M059J (cell line): ENCODE measurements at places on chromosomes 4 and X.

DNA sequence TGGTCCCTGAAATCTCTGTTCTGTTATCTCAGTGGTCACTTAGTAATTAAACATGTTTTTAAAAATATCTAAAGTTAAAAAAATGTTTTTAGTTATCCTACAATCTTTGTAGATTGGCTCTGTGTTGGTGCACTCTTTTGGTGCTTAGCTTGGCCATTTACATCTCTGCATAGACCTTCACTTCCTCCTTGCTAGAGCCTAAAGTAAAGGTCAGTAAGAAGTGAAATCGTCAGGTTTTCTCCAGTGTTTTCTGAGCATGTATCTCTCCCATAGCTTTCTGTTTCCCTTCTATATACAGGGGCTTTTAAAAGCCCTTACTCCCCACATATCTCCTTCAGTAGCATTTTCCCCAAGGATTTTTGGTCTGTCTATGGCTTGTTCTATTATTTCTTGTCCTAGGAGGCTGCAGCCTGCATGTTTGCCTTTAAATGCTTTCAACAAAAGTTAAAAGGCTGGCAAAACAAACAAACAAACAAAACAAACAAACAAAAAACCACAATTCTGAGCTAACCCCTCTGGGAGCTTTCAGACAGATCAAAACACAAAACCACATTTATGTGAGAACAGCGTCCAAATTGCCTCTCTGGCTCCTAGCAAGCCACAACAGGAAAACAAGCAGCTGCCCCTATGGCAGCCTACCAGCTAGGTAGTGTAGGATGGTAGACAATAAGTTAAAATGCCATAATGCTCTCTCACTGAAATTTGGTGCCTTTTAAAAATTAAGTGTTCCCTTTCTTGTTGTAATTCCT, 27.3 kb upstream of the GPRASP2 start:
- DNase-seq: peak; percentile 4

- no peak for DNase-seq
Observed at GRCh38 chr4:90757534-90758060, 630.4 kb downstream of the CCSER1 start.

DNA sequence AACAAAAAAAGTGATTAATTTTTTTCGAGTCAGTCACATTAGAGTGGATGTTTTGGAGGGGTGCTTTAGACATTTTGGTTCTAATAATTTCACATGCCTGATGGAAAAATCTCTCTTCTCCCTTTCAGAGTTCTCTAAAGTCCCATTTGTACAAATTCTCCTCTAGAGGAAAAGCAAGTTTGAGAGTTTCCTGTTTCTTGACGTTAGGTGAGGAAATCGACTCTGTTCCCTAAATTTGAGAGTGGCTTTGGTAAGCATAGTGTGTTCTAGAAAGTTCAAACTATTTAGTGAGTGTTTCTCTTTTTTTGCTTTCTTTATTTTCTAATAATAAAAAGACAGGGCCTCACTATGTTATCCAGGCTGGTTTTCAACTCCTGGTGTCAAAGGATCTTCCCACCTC, 1.6 kb upstream of the ATP6AP2 start:
- DNase-seq: no peak

DNA sequence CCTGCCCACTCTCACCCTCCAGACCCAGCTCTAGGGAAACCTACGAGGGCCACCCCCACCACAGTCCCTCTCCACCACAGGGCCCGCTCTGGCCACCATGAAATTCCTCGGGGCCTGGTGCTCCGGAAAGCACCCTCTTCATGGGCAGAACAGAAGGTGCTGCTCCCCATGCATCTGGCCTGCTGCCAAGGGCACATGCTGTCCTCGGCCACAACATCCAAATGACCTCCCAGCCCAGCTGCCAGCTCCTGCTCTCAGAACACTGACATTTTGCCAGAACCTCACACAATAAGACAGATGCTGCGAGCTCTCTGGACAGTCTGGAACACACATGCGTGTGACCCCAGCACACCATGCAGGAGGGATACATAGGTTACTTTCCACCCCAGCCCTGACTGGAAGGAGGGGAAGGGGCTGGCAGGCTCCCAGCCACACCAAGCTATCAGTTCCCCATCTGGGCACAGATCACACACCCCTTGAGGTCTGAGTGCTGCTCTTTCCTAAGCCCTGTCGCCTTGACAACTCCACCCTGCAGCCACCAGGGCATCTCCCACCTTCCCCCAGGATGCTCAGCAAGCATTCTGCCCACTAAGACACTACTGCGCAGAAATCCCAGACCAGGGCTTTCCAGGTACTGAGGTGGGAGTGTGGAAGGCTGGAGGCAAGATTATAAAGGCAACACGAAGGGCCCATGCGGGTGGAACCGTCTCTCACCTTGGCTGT, 5.8 kb downstream of the CCNQ start:
- DNase-seq: no peak

- no peak for DNase-seq
Observed at GRCh38 chrX:24732766-24733500, 39.2 kb downstream of the POLA1 start.

- no peak for DNase-seq
Observed at GRCh38 chrX:130025256-130025655, 42.8 kb downstream of the BCORL1 start.

DNA sequence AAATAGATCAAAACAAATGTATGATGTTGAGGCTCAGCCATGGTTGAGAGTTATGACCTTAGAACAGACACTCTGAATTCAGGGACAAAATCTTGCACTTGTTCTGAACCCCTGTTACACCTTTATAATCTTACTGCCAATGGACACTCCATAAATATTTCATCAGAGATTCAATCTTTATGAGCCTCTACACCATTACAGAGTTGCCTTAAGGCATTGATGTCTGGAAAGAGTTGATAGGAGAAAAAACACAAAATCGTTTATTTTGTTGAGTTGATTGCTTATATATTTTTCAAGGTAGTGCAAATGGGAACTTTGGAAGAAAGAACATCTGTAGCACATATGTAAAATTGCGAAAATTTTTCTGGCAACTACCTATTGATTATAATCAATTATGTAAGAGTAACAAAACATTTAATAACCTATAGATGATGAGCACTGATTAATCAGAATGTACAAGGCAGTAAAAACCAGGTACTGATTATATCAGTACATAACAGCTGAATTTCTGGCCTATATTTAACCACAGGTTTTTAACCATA, 568.5 kb downstream of the FSTL5 start:
- no peak for DNase-seq

DNA sequence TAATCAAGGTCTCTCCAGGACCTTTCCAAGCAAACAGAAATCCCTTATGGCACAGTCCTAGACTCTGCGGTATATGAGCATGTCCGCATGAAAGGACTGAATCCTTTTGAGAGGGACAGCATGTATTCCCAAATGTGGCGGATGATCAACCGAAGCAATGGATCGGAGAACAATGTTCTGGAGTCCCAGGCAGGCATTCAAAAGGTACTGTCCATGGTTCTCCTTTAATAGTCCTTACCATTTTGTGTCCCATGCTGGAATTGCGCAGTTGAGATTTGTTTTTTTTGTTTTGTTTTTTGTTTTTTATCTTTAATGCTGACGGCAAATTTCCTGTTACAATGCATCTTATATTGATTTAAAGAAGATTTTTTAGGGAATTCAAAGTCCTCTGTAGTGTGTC, 313.3 kb upstream of the ATOH1 start:
- DNase-seq: no peak

- DNase-seq: no peak
Observed at GRCh38 chr4:127978930-127979329, 13.7 kb downstream of the ABHD18 start.

DNA sequence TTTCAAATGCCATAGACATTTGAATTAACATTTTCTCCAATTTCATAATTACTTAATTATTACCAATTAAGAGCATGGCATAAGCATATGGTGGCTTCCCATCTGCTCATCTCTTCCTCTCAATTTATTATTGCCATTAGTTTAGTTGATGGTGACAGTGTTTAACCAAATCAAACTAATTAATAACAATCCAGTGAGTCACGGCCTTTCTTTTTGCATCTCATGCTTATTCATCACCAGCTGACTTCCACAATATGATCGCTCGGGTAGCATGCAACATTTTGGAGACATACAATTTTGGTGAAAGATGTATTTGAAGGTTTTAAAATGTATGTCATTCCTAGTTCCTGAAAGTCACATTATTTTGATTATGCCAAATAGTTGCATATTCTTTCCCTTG, 172.8 kb upstream of the TACR3 start:
- no peak for DNase-seq

DNA sequence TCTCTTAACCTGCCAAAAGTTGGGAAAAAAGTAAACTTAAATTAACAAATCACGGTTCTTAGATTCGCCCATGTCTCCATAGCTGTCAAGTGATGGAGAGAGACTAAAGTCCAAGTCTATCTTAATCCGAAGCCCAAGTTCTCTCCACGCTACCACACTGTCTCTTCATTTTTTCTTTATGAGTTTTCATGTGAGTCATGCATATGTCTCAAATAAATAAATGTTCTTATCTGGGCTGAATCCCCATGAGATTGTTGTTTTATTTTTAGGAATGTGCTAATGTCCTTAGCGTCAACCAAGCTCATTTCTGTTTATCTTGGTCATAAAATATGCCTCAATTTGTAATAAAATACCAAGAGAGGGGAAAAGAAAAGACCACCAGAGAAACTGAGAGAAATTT, 169.3 kb downstream of the RCHY1 start:
- DNase-seq: peak; percentile 40

GRCh38 chr4:11428899-11429698, 405 bp upstream of the HS3ST1 start:
- peak; percentile 48 for DNase-seq

DNA sequence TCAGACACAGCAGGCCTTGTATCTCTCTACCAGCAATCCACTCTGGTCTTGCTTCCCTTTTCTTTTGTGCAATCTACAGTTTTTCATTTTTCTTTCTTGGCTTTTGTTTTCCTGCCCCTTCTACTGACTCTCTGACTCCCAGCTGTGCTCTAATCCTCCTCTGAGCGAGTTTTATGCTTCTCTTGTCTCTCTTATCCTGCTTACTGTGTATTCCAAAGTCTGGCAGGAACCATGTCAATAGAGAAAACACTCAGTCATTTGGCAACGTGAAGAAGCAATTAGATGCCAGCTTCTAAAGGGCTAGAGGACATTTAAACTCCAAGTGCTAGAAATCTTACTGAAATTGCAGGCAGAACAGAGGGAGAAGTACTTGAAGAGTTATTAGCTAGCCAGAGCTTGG, 984.6 kb upstream of the TENM3 start:
- no peak for DNase-seq

DNA sequence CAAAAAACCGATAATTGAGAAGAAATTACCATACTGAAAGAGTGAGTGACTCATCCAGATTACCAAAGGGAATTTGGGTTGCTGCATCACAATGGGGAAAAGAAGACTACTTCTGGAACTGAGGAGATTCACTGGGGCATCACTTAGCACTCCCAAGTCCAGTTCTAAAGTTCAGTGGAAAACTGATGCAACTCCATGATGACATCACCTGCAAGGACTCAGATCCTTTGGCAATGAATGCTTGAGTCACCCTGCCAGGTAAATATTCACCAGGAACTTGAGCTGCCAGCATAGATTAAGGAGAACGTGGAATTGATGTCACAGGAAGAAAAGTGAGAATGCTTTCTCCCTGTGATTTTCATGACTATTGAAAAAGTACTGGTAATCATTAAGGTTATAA, 32.0 kb upstream of the SMIM10L2A start:
- peak; percentile 10 for DNase-seq

DNA sequence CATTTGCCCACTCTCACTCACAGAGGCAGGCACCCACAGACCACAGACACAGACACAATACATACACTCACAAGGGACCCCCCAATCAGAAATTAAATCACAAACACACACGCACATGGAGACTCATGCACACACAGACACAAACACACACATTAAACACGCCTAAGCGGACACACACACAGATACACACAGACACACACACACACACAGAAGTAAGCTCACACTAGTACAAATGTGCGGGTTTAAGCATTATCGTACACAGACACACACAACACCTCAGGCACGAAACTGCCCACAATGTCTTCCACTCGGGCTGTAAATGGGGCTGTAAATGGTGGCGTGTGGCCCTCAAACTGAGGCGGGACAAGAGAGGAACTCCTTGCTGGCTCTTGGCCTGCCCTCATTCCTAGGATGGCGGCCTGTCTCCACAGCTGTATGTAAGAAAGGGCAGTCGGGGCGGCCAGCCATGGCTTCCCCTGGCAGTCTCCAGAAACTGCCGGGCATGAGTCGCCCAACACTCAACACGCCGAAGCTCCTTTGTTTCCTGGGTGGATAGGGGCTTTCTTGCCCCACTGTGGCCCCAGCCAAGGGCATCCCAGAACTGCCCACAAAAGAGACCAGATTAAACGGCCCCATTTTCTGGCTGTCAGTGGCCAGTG, 53.9 kb downstream of the NBDY start:
- no peak for DNase-seq

- peak; percentile 86 for DNase-seq
Observed at GRCh38 chrX:16838202-16839066, 31.7 kb downstream of the RBBP7 start.

GRCh38 chr4:98626350-98626749, 32.1 kb downstream of the TSPAN5 start:
- DNase-seq: peak; percentile 92

- no peak for DNase-seq
Observed at GRCh38 chr4:71004281-71004851, 10.9 kb downstream of the DCK start.

DNA sequence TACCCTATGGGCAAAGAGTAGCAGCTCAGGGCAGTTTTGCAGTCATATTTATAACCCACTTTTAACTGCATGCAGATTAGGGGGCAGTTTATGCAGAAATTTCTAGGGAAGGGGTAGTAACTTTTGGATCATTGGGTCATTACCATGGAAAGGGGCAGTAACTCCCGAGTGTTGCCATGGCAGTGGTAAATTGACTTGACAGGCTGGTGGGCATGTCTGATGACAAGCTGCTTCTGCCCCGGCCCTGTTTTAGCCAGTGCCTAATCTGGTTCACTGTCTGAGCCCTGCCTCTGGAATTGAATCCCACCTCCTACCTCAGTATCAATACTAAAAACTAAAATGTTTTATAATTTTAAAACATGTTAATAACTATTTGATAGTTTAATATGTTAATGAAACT, 362.1 kb upstream of the ATOH1 start:
- DNase-seq: no peak

DNA sequence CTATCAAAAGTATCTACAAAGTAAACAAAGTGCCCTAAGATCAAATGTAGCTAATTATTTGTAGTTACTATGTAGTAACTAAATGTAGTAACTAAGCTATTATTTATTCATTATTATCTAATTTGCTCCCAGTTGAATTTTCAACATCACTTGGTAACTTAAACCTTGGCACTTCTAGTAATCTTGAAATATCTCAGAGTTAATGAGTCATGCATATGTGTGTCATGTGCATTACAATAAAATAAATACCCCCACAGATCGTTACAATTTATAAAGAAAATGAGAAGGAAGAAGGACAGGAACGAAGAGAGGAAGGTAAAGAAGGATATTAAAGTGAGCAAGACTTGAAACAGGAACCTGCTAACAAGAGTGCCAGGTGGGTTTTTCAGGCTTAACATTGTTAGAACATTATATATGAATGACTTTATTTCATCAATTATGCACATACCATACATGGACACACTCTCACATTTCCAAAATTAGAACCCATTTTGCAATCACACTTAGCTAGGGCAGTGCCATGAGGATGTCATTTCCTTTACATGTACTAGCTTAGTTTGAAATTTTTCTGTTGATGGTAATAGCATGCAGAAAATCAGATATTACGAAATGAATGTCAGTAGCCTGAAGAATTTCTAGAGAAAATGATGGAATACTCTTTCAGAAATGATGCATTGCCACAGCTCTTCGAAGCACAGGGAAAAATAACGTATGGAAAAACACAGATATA, 1670.4 kb upstream of the AGA start:
- no peak for DNase-seq

- DNase-seq: no peak
Observed at GRCh38 chr4:183391204-183391603, 53.2 kb upstream of the CDKN2AIP start.

GRCh38 chr4:173013232-173013930, 155.2 kb upstream of the GALNT7 start:
- DNase-seq: peak; percentile 19
